A172 (cell line): ENCODE measurements at places on chromosomes 3 and 15.
A peak's percentile ranks its signal among the peaks of the same experiment; 100 is the strongest.

- DNase-seq: no peak
Observed at GRCh38 chr3:52269776-52270175, 8.7 kb downstream of the WDR82 start.

DNA sequence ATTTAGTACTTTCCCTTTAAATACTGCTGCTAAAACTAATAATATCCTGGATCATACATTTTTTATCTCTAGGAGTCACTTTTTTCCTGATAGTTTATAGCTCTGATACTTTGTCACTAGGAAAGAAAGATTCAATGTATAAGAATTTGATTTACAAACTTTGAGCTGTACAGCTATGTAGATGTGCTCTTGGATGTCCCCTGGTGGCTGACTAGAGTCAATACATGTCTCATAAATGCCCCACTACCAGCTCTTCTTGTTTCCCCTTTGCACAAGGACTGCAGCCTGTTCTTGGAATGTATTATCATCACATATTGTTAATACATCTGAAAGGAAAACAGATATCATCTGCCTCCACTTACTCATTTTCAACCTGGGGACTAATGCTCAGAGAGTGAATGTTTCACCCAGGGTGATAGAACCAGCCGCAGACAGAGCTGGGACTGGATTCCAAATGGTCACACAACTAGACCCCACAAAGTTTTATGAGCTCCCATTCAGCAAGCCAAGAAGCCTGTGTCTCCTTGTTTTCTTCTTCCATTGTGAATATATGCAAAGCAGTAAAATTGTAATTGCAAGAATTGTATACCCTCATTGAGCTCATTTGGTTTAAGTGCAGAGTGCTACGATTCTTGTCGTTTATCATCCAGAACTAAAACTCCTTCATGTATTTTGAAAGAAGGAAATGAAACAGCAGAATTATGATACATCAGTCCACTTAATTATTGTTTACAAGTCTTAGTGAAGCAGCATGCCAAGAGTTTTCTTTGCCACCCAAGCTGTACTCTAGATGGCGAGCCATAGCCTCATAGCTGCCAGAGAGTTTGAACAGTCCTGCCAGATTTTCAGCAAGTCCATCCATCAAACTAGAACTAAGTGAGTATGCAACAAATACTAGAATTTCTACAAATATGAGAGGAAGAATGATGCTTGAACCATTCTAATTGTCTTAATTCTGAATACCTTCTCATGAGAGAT is 261.6 kb upstream of the LMCD1 start:
- peak; percentile 63 for DNase-seq

DNA sequence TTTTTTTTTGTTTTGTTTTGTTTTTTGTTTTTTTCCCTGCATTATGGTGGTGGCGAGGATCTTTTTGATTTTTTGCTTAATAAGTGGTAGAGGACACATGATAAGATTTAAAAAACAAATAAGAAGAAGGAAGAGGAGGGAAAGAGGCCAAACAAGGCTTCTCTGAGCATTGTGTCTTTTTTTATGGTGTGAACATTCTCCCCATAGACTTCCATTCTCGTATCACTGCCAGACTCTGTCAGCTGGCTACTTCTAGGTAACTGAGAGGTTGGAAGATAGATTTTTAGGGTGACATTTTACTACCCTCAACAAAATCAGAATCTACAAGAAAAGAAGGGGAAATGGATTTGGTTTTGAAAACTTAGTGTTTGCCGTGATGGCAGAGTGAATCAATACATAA is 3.8 kb downstream of the NLGN1 start:
- no peak for DNase-seq

- DNase-seq: no peak
Observed at GRCh38 chr3:62183969-62184368, 189.4 kb downstream of the FEZF2 start.

DNA sequence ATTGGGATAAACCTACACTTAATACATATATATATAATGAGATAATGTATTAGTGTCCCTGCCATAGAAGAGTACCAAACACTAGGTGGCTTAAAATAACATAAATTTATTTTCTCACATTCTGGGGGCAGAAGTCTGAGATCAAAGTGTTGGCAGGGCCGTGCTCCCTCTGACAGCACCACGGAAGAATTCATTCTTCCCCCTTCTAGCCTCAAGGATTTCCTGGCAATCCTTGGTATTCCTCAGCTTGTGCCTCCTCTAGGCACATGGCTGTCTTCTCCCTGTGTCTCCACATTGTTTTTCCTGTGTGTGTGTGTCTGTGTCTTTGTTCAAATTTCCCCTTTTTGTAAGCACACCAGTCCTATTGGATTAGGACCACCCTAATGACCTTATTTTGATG is 115.2 kb upstream of the AGBL1 start:
- no peak for DNase-seq

GRCh38 chr15:73602446-73602843 is 30.7 kb downstream of the NPTN start:
- DNase-seq: no peak

DNA sequence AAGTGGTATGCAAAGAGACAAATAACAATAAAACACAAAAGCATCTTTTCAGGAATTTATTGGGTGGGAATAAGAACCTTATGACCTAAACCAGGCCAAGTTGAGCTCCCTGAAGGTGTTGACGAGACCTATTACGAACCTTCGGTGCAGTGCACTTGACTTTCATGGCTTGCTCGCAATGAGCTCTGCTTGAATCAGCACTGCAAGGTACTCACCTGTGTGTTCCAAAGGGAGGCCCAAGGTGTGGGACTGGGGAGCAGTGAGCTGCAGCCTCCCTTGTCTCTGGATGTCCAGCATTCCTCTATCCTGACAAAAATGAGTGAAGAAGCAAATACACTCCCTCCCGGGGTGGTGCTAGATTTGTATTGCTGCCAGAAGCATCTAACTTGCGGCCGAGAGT is at the start of gene MDFIC2:
Gene MDFIC2 (minus strand): TSS at position 303 of the 400 bp plus-strand sequence. CDS start 665 bp downstream, outside the sequence.
- no peak for DNase-seq

GRCh38 chr3:30648670-30649357 is 42.4 kb downstream of the TGFBR2 start:
- no peak for DNase-seq
